ENCODE measurements at places on chromosomes 6 and 20. TPM values are rescaled to one million over a fixed set of nuclear protein-coding genes. Genes with fewer than 3 reads are reported as not detected.

DNA sequence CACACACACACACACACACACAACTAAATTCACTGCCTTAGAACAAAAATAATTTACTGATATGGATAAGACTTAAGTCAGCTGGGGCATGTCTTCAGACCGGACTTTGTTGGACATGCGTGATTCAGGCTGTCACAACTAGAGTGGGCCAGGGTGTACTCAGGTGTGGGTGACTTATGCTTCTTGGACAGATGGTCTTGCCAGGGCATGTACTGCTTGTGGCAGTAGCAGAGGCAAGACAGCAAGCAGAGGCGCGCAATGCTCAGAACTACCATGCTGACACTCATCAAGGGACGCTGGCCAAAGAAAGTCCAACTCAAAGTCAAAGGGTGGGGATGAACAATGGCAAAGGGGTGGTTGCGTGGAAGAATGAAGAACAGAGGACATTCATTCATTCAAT, 437.5 kb downstream of the CBLN4 start:
- DNase-seq: no peak

- no peak for DNase-seq
Observed at GRCh38 chr6:4512051-4512471, 264.1 kb upstream of the CDYL start.

- no peak for DNase-seq
Observed at GRCh38 chr6:47353871-47354270, 44.2 kb upstream of the TNFRSF21 start.

DNA sequence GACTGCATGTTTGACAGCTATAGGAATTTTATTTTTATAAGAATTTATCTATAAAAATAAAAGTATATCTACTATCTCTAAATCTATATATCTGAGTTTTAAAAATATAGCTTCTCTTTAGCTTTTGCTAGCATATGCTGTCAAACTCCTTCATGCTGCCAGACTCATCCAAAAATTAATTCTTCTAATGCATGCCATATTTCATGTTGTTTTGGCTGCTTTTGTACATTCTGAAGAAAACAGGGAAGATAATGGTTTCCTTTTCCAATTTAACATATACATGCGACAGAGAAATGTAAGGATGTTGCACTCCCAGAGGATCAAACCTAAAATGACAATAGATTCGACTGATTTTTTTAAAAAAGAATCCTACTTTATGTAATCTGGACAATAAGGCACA, 577.2 kb upstream of the FLRT3 start:
- DNase-seq: no peak

- DNase-seq: peak; percentile 85
Observed at GRCh38 chr6:42165016-42165415, 8.1 kb upstream of the GUCA1A start.

DNA sequence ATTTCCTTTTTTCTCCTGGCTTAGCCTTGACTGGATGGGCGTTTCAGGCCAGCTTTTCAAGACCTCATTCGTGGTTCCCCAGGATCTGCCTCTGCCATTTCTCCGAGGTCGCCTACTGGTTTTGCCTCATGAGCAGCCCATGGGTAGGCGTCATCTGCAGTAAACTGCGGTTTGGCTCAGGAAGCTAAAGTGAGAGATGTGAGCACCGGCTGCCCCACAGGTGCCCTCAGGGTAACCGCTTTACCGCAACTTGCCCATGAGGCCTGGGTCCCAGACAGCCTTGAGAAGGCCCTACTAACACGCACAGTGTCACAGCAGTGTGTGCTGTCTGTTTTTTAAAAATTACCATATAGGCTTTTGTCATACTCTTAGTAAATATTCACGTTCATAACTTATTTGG, 53.4 kb upstream of the TBXT start:
- DNase-seq: no peak

- DNase-seq: no peak
Observed at GRCh38 chr6:49775043-49775442, 12.0 kb downstream of the PGK2 start.

DNA sequence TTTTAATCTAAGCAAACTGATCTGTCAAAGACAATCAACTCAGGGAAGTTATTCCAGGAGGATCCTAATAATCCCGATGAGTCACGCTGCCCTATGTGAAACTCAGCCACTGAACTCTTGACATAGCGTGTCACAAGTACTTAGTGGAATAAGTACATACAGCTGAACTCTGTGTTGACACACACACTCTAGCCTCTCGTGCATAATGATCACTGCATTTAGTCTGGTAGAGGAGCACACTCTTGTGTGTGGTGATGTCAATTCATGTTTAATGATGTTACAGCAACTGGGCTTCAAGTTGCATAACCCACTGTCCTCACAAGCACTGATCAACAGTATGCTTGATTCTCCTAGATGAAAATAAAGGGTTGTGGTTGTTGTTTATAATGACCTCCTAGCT, 148.3 kb downstream of the HACE1 start:
- peak; percentile 61 for DNase-seq

DNA sequence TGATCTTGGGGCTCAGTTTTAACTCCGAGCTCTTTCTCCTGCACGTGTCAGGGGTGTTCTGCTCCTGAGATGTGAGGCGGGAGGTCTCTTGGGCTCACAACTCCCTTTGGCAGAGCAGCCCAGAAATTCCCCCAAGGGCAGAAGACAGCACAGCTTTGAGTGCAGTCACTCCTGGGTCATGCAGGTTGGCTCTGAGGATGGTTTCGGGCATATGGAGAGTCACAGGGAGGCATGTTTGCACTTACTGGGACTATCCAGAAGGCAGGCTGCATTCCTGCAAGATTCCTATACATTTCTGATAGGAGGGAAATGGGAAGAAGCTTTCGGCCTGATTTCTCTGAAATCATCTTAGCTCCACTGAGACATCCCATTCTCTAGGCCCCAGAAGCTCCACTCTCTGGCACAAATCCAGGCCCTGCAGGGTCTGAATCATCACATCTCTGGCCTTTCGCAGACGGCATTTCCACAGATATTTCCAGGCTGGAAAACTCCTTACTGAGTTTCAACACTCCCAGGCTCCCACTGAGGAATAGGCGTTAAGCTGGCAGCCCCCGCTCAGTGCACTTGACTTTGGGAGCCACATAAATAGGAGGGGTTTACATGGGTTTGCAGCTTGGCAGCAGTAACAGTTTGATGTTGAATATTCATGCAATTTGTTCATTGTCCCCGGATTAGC, 39.7 kb downstream of the AGPAT4 start:
- DNase-seq: peak; percentile 93

DNA sequence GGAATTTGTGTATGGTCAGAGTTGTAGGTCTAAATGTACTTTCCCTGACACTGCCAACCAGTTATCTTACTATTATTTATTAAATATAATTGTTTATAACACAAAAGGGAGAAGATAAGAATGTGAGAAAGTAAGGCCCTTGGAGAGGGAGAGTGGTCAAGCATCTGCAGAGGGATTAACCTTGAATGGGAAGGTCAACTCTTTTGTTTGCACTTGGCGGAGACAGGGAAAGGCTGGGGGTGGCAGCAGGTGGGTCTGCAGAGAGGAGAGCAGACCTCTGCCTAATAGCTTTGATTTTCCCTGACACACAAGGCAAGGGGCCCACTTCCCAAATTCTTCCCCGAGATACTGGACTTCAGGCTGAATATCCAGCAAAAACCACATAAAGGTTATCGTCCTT, 4.2 kb downstream of the LRP11 start:
- DNase-seq: no peak

Gene OPRL1
- polyA plus RNA-seq: 0.53 TPM

Gene COL11A2
- polyA plus RNA-seq: 0.31 TPM

Gene LST1
- polyA plus RNA-seq: not detected

Gene HINT3
- polyA plus RNA-seq: 7.0 TPM

Data from GM23248 (cell line).